ENCODE measurements at places on chromosomes 16 and 17. TPM values are rescaled to one million over a fixed set of nuclear protein-coding genes. Genes with fewer than 3 reads are reported as not detected.

DNA sequence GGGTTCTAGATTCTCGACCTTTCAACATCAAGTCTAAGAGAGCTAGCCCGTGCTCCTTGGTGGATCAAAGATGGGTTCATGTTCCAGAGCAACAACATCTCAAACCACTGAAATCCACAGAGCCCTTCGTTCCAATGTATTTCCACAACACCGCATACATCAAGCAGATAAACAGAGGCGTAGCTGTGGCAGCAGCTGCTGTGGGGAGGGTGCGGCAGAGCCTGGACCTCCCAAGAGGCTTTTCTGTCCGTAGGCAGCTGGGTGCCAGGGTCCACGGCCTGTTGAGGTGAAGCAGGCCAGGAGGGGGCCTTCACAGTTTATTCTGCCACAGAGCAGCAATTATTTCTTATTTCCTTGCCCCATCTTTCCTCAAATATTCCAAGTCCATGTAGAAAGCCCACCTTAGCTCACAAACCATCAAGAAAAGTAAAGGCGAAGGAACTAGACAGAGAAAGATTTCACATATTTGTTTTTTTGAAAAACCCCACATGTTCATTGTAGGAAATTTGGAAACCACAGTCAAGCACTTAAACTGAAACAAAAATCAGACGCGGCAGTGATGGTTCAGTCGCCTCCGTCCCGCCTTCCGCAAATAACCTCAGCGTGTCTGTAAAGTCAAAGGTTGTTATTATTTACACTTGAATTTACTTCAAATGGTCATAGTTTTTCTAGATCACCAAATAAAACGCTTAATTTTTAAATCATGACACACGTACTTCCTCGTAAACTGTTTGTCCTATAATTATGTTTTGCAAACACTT, 144.6 kb upstream of the FOXF1 start:
- DNase-seq: no peak

DNA sequence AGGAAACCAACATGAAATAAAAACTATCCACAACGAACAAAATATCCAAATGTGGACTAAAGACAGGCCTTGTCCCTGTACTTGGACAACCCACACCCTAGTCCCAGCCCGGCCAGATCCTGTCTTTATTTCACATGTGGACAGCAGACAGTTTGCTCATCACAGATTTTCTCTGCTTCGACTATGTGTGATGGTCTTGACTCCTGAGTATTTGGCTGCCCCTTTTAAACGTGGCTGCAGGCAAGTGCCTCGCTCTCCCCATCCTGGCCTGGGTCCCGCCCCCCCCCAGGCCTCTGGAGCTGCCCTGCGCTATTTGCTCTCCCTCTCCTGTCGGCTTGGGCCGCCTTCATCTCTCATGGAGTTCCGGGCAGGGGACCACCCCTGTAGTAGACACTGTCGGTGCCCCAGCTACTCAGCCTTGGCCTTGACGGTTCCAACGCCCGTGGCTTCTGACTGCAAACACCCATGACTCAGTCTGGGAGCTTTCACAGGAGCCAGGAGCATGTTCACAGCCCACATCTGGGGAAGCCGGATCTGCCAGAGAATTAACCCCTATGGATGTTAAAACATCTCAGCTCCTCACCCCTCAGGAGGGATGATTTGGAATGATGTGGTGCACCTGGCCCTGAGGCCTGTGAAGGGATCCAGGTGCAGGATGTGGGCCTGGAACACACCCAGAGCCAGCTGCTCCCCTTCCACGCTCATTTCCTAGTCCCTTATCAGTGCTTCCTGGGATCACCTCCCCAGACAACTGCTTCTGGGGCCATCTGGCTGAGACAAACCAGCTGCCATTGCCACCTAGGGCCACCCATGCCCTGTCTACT, 229.7 kb upstream of the RPL38 start:
- no peak for DNase-seq

GRCh38 chr16:83606486-83607030, 201.2 kb upstream of the HSBP1 start:
- DNase-seq: no peak

- DNase-seq: no peak
Measured at GRCh38 chr17:42072323-42073187, 22.2 kb upstream of the C17orf113 start.

- no peak for DNase-seq
Measured at GRCh38 chr17:49076573-49077384, 55.8 kb upstream of the B4GALNT2 start.

DNA sequence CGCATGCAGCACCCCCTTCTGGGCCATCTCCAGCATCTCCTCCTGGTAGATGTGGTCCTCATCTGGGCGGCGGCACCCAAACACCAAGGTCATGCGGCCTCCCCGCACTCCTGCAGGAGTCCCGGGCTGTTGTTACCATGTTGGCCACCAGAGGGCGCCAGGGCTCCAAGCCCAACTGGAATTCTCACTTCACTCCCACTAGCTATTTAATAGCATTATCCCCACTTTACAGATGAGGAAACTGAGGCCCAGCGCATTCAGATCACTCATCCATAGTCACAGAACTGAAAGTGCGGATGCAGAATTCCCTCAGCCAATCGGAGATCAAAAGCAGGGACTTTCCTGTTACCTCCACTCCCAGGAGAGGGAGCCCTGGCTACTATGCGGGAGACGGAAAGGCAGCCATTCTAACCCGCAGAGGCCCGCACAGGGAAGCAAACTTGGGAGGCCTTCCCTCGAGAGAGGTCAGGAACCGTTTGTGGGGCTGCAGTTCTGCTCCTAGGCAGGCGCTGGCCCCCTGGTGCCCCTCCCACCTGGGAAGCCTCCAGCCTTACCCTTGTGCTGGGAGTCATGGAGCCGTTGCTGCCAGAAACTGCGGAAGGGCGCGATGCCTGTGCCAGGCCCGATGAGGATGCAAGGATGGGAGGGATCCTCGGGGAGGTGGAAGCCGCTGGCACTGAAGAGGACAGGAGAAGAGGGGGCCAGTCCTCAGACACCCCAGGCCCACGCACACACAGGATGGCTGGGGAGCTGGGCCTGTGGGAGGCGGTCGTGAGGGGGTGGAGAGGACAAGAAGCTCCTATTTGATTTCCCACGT, 40.1 kb downstream of the NOS2 start:
- DNase-seq: peak; percentile 57

- no peak for DNase-seq
Measured at GRCh38 chr16:30838876-30839471, 52.0 kb upstream of the ZNF629 start.

GRCh38 chr17:67922503-67922902, 73.8 kb downstream of the C17orf58 start:
- DNase-seq: no peak

GRCh38 chr17:82983510-82984248, 95.7 kb upstream of the METRNL start:
- DNase-seq: no peak

- DNase-seq: no peak
Measured at GRCh38 chr16:83539736-83540490, 267.9 kb upstream of the HSBP1 start.

DNA sequence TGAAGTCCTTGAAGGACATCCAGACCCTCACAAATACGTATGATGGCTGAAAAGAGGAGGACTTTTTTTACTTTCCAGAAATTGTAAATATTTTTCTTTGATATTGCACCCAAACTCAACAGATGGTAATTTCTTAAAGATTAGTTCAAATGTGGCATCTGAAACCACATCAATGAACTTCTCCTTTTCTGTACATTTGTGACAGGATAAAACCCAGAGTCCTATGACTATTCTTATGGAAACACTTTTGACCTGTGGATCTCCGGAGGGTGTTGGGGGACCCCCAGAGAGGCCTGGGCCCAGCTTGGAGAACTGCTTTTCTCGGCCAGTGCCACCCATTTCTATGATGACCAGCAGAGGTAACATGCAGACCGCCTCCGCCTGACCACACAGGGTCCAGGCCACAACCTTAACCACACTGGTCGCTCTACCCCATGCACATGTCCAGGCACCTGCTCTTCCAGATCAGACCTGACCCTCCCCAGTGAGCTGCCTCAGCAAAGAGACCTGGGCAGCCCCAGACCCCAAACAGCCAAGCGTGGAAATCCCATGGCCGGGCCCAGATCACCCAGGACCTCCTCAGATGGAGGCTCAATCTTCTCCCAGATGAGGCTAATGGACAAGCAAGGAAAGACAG, 22.7 kb downstream of the RPH3AL start:
- no peak for DNase-seq

DNA sequence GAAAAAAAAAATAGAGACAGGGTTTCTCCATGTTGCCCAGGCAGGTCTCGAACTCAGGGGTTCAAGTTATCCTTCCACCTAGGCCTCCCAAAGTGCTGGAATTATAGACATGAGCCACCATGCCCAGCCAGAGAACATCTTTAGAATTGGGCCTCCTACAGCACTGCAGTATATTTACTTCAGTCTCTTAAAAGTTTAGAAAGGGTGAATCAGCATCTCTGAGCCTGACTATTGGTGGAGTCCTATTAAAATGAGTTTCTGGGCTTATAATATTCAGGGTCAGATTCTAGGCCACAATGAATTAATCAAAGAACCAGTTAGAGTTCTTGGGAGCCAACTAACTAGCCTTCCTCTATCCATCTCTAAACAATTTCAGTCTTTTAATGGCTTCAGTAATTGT, 22.8 kb downstream of the TADA2A start:
- DNase-seq: no peak

GRCh38 chr16:11024333-11025053, 80.1 kb downstream of the CLEC16A start:
- DNase-seq: no peak

GRCh38 chr16:69273009-69273408, 38.1 kb upstream of the VPS4A start:
- no peak for DNase-seq

DNA sequence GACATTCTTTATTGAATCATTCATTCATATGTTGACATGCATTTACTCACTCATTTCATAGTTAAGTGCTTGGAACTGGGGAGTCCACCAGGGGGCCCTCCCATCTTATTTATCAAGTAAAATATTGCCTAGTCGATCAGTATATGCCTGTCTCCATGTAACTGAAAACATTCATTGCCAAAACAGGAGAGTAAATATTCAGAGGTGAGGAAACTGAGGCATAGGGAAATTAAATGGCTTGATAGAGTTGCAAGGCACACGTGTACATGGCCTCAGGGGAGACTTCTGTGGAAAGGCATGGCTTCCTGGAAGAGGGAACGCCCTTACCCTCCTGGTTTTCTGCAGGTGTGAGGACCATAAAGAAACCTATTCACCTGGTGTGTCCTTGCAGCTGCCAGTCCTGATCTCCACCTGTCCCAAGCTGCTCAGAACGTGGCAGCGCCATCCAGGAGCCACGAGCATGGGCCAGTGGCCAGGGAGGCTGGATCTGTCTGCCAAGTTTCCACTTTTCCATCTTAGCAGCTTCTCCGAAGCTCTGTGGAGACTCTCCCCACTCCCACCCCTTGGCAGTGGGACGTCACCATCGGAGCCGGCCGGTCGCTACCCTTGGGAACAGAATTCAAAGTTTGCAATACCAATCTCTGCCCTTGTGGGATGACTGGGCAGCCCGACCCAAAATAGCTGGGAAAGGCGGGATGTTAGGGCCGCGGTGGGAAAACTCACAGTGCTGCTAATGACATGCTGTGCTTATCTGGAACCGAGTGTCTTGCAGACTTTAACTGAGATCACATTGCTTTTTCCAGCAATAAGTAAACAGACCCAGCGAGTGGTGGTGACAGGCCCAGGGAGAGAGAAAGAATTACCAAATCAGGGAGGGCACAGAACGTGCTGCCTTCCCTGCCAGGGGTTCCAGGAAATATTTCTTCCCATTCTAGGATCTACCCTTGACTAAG, 4.1 kb upstream of the C1QTNF1 start:
- no peak for DNase-seq

GRCh38 chr16:85678821-85679220, 9.9 kb downstream of the GINS2 start:
- no peak for DNase-seq

CDRT15 gene
- total RNA-seq: not detected

RAPGEFL1 gene
- total RNA-seq: 12.6 TPM

CDYL2 gene
- 9.4 TPM for total RNA-seq

SOX8 gene
- total RNA-seq: 22.8 TPM

CALB2 gene
- total RNA-seq: 19.2 TPM

CACNG4 gene
- 33.4 TPM for total RNA-seq
